GM18507 (cell line): ENCODE measurements at places on chromosomes 3 and 15.

DNA sequence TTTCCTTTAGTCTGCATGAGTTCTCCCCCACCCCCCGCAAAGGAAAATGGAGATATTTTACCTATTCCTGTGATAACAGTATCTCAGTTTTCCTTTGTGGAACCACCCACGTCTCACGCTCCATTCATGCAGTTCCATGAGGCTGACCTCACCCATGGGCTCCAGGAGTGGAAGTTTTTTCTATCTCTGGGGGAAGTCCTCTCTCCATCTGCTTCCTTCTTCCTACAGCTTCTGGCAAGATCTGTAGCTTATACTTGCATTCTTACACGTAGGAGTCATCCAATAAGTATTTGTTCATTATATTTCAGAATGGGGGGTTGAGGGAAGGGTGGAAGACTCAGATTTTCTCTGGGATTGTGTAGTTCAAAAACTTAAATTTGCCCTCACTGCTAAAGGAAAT, 5.8 kb upstream of the GLCE start:
- no peak for DNase-seq

DNA sequence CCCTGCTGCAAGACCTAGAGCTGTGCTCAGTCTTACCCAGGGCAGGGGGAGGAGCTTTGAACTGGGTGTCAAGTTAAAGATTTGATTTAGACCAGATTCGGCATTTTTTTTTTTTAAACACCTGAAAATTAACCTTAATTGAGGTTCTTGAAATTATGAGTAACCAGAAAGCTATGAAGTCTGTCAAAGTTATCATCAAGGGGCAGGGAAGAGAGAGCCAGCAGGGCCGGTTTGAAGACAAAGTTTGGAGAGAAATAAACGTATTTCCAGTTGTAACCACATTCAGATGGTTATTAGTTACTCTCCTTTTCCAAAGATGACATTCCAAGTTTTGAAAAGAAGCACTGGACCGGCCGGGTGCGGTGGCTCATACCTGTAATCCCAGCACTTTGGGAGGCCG, 12.0 kb downstream of the TMEM266 start:
- DNase-seq: no peak

DNA sequence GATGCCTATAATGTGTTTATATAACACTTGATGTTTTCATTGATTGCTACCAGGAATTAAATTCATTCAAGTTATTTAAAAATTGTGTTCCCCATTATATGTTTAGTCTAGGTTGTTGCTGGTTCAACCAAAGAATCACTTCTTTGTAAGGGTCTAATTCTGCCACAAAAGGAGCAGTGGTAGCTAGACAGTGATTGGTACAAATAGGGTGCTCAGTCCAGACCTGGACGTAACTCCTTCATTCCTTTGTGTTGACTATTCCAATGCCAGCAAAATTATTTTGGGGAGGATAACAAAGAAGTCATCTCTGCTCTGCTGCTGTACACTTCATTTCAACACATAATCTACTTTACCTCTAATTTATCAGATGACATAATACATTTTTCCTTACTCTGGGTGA, 1.2 kb downstream of the CHMP2B start:
- no peak for DNase-seq

- DNase-seq: no peak
Observed at GRCh38 chr3:51400166-51400565, 9.1 kb downstream of the RBM15B start.

DNA sequence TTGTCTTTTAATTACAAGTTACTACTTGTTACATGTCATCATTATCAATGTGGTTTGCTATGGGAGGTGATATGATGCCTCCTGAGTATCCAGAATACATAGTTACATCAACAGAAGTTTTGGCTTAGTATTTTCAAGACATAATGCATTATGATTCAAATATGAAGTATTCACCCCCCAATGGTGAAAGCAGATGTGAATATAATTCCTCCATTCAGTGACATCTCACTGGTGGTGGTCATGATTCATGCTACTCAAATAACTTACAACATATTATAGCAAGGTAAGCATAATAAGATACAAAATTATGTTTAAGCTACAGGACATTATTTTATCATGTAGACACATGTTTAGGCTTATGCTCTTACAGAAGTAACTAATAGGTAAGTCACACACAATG, 34.9 kb upstream of the TTBK2 start:
- no peak for DNase-seq

DNA sequence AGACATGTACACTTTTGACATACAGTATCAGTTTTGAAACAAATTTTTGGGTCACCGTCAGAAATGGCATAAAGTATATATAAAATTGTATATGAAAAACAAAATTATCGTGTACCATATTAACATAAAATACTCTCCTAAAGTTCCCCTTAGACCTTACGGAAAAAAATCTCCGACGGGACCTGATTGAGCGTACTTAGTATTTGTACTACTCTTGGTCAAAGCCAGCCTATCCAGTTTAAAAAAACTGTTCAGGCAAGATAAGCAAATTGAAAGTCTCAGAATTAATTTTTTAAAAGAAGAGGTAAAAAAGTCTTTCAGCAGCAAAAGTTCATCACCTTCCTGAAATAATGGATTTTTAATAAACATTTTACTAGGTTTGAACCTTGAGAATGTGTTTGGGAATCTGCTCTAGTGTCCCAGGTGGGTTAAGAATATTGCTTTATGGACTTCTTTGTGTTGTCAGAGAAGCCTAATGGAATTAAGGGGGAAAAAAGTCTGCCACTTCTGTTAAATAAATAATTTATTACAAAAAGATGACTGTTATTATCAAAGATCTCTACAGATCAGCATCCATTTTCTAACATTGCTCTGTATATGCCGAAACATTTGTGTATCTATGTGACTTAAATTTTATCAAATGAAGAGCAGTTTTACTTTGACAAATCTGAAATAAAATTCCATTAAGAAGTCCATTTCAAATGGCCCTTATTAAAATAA, 48.6 kb downstream of the ZBTB20 start:
- no peak for DNase-seq

GRCh38 chr3:49942651-49943050, 2.7 kb downstream of the RBM6 start:
- no peak for DNase-seq

DNA sequence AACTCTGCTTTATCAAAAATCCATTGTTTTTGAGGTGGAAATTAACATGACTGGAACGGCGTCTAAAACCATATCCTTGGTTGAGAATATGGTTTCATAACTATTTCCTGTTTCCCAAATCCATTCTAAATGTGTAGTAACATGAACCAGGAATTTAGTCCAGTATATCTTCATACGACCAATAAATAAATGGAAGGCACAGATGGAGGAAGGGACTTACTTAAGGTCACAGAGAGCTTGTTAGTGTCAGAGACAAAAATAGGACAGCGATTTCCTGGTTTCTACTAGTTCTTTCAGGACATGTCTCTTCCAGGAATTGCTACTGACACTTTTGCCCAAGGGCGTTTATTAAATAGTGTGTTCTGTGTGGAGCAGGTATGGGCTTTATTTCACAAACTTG, 41.2 kb downstream of the HES1 start:
- no peak for DNase-seq

DNA sequence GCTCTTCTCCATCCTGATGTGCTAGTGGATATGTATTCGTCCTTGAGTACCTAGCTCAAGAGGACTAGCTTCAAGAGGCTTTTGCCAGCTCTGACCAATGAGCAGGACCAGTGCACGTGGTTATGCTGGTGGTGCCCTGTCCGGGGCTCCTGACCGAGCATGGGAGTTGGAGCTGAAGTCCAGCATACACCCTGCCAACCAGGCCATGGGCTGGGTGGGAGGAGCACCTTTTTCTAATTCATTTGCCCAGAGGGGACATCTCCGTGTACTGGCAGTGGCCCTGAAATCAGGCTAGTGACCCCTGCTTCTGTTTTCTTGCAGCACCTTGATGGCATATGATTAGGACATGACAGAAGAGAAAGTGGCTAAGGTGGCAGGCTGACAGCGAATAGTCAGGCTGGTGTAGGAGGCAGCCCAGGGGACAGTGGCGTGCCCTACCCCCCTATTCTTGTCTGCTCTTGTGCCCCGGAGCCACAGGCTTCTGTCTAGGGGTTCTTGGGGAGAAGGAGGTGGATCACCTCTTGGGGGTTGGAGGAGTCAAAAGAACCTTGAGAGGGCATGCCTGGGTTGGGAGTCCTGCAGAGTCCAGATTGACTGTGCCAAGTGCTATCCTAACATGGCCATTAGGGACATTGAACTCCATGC, 16.5 kb downstream of the PODXL2 start:
- no peak for DNase-seq

DNA sequence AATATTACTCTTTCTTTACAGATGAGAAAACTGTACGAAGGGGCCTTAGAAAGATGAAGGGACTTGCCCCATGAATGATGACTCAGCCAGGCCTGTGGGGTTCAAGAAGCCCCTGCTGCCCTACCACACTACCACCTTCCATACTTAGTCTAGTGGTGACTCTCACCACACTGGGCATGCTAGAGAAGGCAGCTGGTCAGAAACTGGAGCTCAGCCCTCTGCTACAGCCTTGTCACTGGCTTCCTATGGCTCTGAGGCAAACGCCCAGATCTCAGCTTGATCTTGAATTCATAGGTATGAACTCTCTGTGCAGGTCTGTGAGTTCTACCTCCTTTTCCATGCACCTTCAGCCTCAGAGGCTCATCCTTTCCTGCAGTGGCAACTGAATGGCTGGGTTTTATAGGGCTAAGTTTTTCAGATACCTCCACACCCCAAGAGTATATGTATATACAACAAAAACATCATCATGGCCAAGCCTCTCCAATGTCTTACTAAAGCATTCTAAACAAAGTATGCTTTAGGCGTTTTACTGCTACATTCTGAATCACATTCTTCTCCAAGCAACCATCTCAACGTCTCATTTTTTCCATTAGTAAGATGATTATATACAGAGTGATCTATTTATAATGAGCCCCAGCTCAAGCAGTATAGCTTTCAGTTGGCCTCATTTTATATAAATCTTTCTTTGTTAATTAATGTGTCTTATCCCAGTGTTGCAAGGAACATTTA, 234.1 kb downstream of the GREM1 start:
- DNase-seq: no peak

GRCh38 chr3:45950686-45951600, 7.7 kb downstream of the CXCR6 start:
- DNase-seq: no peak

DNA sequence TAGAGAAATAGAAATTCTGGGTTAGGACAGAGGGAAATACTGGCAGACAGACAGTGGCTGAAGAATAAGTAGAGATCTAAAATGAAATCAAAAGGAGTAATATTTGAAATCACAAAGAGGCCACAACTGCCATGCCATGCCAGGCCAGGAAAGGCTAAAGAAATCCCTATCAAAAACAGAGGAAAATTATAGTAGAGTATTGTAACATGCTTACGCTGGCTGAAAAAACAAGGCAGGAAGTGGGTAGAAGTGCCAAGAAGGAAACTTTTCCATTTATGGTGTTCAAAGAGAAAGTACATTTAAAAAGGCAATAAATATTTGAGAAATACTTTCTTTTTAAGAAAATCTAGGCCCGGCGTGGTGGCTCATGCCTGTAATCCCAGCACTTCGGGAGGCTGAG, 415.7 kb downstream of the PLCL2 start:
- DNase-seq: no peak

GRCh38 chr3:120599211-120599610, 3.1 kb downstream of the NDUFB4 start:
- no peak for DNase-seq

DNA sequence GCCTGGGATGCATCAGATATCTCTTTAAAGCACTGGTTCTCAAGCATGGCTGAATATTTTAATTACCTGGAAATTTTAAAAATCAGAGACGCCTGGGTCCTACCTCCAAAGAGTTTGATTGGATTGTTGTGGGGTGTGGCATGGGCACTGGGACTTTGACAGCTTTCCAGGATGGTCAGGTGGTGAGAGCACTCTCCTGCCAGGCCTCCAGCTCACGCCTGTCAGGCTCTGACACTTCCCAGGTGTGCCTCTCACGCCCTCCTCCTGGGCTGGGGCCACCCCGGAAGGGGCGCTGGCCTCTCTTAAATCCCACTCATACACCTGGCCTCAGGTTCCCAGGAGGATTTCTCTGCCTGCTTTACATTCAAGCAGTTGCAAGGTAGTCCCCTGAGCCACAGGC, 48.5 kb downstream of the AMOTL2 start:
- DNase-seq: no peak

DNA sequence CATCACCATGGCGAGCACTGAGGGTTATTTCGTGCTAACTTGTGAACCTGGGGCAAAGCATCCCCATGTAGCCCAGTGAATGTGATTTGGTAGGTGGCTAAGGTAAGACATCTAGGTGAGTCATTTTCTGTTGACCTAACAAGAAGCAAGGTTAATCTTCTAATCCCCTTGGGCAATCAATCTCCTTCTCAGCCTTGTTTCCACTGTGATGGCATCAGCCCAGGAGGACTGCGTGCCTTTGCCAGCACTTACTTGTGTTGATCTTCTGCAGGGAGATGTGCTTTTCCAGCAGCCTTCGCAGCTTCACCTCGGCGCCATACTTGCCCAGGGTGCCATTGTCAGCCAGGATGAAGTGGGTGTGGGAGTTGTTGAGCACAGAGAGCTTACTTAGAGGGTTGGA, 35.7 kb downstream of the TRPM1 start:
- DNase-seq: no peak

GRCh38 chr3:98326945-98327344, 26.7 kb upstream of the OR5K4 start:
- no peak for DNase-seq

DNA sequence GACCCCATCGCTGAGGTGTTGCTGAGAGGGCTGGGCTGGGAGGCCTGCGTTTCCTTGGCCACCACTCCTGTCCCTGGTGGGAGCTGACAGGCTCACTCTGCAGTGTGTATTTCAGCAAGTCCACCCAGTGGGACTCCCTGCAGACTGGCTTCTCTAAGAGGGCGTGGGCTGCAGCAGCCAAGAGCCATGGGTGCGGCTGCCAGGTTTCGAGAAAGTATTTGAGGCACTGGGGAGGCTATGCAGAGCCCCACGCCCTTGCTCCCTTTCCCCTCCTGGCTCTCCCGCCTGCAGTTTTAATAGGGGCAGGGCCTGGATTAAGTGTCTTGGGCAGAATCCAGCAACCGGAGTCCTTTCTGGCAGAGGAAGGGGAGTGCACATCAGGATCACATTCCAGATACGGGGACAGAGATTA, 242.1 kb downstream of the THSD4 start:
- DNase-seq: no peak

DNA sequence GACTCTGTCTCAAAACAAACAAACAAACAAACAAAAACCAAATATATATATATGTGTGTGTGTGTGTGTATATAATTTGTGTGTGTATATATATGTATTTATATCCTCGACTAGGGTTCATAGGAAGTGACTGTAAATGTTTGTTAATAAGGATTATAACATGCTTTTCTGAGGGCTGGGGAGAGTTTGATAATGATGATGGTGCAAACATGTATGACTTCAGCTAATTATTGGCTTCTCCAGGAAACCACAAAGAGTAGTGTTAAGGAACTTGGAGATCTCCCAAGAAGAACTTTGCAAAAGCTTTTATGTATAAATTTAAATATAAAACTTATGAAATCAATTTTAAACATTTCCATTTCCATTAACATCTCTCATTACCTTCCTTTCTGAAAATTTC, 3.9 kb upstream of the OPA1 start:
- DNase-seq: no peak

- DNase-seq: no peak
Observed at GRCh38 chr3:50263478-50264382, 5.2 kb upstream of the SEMA3B start.
